ENCODE measurements at places on chromosomes 13 and 19.
A peak's percentile ranks its signal among the peaks of the same experiment; 100 is the strongest.

GRCh38 chr13:98548230-98548629 lies 28.7 kb downstream of the STK24 start:
- DNase-seq, result peak; percentile 67

- no peak for DNase-seq
Observed at GRCh38 chr13:101475536-101475935, 23.1 kb downstream of the ITGBL1 start.

DNA sequence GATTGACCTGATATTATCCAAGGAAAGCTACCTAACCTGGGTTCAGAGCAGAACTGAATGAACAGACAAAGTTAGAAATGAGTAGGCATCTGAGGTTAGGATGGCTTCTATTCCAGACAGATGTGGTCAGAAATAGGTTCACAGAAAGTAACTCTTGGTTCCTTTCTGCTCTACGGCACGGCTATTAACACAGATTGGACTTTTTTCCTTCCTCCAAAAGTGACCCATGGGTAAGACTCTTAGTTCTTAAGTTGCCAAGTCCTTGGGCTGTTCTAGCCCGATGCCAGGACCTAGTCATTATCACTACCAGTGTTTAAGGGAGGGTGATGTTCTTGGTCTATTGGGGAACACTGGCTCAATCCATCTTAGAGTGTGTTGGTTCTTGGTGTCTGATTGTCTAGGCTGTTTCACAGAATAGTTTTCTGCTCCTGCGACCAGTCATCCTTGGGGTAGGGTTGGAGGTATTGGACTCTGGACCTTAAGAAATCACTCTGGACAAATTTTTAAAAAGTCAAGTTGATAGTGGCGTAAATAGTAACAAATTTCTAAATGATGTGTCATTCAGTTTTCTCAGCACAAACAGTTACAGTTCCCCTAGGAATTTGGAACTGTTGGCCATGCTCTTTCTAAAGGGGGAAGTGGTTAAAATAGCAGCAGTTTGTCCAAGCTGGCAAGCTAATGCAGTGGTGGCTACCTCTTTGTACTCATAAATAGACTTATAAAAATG lies 60.1 kb upstream of the MYCBP2 start:
- DNase-seq, result no peak

DNA sequence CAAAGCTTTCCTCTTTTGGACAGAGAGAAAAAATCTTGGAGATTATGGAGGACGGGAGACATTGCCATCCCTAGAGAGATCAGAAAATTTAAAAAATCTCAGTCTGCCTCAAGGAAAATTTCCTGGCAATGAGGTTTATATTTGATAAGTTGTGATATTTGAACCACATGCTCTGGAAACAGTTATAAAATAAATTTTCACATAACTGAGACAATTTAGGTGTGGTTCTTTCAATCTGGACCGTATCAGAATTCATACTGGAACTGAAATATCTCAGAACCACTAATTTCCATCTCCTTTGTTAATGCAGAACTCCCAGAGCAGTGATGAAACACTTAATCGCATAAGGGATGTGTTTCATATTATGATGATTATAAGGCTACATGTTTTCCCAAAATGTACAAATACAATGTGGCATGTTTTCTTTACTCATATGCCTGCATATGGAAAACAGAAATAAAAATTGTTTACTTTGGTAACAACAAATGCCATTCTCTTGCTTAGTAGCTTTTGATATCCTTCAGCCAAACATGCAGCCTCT lies 13.7 kb downstream of the UBE2L5 start:
- DNase-seq, result no peak

GRCh38 chr19:11257846-11258380 lies 4.4 kb downstream of the DOCK6 start:
- DNase-seq, result no peak

GRCh38 chr19:18961767-18962620 lies 21.0 kb upstream of the HOMER3 start:
- no peak for DNase-seq

- no peak for DNase-seq
Observed at GRCh38 chr13:106594980-106595379, 27.0 kb upstream of the ARGLU1 start.

DNA sequence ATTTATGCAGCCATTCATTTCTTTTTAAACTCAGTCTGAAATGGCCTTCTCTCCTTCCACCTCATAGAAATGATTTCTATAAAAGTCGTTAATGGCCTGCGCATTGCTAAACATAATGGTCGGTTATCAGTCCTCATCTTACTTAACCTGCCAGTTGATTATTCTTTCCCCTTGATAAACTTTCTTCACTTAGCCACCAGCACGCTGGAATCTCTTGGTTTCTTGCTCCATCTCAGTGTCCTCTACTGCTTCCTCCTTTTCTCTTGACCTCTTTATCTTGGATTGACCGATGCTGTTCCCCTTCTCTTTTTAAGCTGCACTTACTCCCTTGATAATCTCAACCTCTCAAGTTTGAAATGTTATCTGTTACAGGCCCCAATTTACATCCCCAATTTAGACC lies 12.2 kb upstream of the CLC start:
- no peak for DNase-seq

GRCh38 chr13:112980434-112980833 lies 11.4 kb downstream of the MCF2L start:
- no peak for DNase-seq

DNA sequence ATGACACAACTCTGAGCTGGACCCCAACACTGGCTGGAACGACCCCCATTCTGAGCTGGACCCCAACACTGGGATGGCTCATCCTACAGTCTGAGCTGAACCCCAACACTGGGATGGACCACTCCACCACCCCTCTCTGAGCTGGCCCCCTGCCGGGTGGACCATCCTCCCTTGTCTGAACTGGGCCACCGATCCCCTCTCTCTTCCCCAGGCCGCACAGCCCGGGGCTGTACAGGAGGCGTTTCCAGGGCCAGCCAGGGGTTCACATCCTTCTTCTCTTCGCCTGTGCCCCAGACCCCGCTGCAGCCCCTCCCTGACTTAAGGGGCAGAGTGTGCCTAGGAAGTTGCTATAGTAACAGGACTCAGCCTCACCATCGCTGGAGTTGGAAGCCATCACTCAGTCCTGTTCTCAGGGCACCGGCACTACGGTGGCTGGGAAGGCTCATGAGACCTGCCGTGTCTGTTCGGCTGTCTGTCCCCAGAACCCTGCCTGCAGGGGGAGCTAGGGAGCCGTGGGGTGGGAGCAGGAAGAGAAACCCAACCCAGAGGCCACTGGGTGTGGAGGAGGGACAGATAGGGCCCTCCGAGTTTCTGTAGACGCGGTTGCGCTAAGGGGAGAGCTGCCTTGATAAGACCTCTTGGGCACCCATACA lies 3.7 kb downstream of the PRKACA start:
- DNase-seq, result no peak

- no peak for DNase-seq
Observed at GRCh38 chr19:39590265-39590664, 12.1 kb upstream of the LGALS13 start.

GRCh38 chr19:2587001-2587719 lies 111.2 kb downstream of the GADD45B start:
- DNase-seq, result no peak

- no peak for DNase-seq
Observed at GRCh38 chr13:60094385-60095088, 69.2 kb downstream of the DIAPH3 start.

DNA sequence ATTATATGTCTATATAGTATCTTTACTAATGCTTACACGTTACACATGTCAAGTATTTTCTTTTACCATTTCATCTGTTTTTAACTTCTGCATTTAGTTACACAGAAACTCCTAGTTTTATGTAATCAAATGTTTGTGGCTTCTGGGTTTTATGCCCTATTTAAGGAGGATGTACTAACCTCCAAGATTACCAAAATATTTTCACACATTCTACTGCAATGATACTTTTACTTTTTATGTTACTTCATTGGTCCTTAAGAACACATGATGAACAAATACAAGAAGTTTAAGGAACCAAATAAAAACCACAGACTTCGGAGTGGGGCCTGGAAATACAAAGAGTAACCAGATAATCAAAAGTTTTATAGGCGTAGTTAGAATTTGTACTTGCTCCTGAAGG lies 37.2 kb downstream of the ZC3H13 start:
- no peak for DNase-seq

DNA sequence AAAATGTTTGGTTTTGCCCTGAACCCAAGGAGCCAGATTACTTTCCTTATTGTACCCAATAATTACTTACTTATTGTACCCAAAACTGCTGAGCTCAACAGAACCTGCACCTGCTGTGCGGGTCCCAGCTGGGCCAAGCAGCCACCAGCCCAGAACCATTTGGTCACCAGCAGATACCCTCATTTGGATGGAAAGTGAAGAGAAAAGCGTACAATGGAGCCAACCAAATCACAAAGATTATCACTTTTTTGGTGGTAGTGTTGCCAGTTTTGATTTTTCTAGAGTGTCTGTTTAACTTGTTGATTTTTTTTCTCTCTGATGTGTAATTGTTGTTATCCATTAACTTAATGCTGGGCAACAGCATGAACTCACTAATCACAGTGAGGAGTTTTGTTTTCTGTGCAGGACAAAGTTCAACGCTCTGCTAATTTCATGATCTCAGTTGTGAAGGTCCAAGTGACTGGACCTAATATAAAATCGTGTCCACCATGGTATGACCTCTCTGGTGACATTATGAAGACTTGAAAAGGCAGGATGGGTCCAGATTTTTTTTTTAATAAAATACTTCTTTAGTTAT lies 23.8 kb downstream of the SPATA13 start:
- DNase-seq, result no peak

DNA sequence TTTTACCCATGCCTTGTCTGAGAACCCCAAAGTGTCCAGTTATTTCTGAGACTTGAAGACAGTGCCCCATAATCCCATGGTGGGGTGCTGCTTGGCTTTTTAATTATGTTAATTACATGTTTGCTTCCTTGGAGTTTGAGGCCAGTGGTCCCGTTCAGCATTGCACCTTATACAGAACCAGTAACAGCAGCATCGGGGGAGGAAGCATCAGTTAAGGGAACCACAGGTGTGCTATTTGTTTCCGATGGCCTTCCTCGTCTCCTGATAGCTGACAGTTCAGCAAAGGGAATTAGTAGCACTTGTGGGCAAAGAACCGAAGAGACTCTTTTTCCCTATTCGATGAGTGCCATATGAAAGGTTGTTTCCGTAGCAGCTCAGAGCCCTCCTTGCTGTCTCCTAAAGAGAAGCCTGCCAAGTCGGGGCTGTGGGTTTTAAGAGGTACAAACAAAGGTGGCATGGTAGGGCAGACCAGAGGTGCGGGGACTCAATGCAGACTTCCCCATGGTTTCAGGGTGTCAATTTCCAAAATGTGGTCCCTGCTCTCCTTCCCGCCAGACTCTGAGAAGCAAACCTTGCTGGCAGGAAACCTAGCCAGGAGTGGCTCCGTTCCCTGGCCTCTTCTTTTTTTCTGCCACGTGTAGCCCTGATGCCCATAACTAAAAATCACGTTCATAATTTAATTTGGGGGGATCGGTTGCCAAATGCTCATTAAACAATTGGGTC lies 225.2 kb upstream of the TSHZ3 start:
- no peak for DNase-seq

DNA sequence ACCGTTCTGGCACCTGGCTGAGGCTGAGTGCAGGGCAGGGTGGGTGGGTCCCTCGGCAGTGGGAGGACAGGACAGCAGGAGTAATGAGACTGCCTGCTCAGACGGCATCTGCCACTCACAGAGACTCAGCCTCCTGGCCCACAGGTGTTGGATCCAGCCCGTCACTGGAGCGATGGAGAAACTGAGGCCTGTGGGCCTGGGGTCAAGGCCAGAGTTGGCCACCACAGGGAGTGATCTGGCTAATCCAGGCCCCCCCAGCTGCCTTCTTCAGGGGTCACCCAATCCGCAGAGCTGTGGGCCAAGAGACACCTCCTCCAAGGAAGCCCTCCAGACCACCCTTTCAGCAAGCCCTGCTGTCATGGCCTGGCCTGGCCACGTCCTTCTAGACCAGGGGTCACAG lies 103.7 kb upstream of the VSTM2B start:
- DNase-seq, result no peak

- DNase-seq, result no peak
Observed at GRCh38 chr19:54427586-54427985, 12.3 kb downstream of the TTYH1 start.

DNA sequence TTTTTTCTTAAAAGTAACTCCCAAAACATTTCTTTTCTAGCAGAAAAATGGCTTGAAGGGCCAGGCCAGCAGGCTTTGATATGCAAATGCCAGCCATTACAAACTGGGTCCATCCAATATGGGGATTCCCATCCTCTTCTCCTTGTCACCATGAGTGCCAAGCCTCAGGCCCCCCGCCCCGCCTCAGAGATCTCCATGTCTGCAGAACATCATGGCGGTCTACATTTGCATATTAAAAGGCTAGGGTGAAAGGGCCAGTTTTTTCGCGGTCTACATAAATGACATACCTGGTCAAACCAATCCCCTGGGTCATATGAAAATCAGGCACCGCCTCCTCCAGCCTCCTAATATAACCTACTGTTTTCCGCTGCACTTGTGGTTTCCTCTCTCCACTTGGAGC lies 1327.6 kb downstream of the UQCRFS1 start:
- no peak for DNase-seq

GRCh38 chr13:23777575-23777870 lies 111.7 kb downstream of the MIPEP start:
- DNase-seq, result no peak

- DNase-seq, result no peak
Observed at GRCh38 chr19:41531438-41532311, 44.3 kb upstream of the CEACAM21 start.
